ENCODE measurements at places on chromosomes 4 and X.

- no peak for DNase-seq
Observed at GRCh38 chr4:74613266-74613665, 168.3 kb downstream of the AREG start.

DNA sequence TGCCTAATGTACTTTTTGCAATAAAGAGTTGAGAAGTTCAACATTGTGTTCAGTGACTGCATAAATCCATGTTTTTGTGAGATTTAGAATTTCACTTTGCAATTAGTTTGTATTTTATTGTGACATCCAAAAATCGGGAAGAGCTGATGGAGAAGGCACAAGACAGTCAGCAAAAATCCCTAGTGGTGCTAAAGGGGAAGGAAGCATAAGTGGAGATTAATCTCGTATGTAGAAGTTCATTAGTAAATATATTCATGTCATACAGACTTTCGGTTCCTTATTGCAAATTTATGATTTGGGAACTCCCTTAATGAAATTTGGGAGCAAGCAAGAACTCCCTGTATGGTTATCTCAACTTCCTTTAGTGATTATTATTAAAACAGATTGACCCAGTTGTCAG, 57.8 kb upstream of the SLC39A8 start:
- no peak for DNase-seq

- no peak for DNase-seq
Observed at GRCh38 chr4:164606478-164606877, 147.5 kb upstream of the SMIM31 start.

DNA sequence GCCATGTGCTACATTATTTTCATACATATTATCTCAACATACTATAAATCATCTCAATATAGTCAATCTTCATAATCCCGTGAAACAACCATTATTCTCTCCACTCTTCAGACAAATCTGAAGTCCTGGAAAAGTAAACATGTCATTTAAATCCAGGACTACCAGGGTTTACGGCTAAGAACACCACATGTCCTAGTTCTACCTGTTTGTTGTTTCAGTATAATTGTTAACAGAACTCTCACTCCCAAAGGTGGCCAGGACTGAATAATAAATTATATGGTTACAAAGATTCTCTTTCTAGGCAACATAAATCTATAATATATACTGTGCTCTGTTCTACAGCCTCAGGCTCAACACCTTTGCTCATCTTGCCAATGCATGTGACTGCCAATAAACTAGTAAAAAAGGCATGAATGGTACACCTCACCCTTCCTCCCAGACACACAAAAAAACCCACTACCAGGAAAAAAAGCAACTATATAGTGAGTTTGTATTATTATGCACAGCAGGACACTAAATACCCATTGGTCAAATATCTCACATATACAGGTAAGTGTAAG, 20.1 kb downstream of the EIF4E start:
- DNase-seq: no peak

DNA sequence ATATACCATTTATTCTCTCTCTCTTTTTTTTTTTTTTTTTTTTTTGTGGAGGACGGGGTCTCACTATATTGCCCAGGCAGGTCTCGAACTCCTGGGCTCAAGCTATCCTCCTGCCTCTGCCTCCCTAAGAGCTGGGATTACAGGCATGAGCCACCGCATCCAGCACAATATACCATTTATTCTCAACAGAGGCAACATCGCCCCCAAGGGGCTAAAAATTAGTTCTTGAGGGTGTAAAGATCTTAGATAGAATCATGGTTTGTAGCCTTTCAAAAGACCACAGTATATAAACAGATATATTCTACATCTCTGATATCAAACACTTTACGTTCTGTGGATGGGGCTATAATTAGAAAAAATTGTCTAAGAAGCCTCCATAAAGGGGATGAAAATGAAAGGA, 39.8 kb upstream of the TCEAL2 start:
- DNase-seq: no peak

GRCh38 chr4:84751707-84752106, 168.8 kb downstream of the CDS1 start:
- no peak for DNase-seq

GRCh38 chrX:12953420-12953819, 21.5 kb upstream of the TMSB4X start:
- DNase-seq: no peak

DNA sequence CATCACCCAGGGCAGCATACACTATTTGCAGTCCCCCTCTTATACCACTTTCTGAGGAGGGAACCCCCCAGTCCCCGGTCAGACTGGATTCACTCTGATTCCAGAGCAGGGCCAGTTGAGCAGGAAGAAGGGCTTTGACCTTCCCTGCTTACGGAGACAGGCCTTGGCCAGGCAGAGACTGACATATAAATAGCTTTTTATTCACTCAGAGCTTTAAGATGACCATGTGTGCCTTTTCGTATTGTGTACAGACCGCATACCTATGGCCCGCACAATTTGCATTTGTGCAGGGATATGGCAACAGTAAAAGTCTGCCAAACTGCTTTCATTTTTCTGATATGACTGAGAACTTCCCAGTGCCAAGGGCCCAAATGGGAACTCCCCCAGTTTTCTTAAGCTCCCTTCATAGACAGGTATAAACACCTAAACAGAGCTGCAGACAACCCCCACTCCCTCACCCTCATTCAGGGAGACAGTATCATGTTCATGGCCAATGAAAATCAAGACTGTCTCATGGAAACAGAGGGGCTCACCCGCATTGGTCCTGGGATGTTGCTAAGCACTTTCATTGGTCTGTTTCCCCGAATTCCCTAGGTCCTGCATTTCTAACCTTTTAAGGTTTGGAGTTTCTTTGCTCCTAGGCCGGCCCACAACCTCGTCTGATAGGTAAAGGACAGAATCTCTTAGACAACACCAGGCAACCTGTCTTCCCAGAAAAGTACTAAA, 86.0 kb downstream of the RTL5 start:
- DNase-seq: no peak

DNA sequence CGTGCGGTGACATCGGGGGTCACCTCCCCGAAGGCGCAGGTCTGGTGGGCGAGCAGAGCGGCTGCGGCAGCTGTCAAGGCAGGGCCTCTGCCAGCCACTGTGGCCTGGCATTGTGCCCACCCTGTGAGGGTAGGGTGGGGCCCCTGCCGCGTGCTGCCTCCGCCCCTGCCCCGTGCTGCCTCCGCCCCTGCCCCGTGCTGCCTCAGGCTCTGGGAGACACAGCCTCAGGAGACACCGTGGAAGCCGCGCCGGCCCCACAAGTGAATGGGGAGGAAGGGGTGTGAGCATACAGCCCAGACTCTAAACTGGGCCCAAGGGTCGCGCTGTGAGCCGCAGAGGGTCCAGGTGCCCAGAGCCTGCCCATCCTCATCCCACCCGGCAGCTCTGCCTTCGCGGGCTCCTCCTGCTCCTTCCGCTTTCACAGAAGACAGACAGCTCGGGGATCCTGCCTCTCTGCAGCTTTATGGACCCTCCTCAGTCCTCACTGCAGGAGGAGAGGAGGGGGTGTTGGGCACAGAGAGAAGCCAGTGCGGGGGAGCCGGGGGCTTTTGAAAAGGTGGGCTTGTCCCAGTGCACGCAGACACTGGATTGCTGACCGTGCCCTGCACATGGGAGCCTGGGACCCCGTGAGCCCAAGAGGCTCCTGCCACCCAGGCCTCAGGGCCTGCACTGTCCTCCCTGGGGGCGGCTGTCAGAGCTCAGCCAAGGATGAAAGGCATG, 27.4 kb downstream of the PCGF3 start:
- no peak for DNase-seq

DNA sequence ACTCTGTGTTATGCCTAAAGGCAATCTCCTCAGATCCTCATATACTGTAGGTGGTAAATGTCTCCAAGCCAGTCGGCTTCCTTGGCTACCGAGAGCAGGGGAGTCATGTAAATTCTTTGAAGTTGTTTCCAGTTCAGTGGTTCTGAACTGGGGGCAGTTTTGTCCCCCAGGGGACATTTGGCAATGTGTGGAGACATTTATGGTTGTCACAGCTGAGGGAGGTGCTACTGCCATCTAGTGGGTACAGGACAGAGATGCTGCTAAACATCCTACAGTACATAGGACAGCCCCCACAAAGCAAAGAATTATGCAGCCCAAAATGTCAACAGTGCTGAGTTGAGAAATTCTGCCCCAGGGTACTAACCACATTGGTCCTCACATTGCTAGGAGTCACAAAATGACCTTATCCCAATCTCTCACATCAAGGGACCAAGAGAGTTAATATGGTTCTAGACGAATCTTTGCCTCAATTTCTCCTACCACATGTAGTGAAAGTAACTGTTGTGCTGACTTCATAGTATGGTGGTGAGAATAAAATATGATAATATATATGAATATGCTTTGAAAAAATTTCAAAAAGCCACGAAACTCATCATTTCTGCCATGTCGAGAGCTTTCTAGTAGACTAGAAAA, 104.4 kb upstream of the ARHGAP24 start:
- no peak for DNase-seq

DNA sequence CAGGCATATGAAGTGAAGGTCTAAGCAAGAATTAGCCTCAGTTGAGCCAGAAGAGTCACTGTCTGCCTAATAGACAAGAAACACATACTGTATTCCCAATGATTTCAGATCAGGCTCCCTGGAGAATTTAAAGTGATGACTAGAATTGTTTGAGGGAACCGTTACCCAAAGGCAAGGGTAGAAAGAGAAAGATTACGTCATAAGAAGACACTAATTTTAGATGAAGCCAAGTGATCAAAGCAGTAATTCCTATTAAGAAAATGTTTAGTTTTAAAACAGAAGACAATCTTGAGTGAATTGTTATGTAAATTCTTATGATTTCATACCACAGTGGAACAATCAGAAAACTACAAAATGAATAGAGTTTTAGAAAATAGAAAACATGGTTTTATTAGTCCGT, 194.5 kb upstream of the ARSJ start:
- DNase-seq: no peak

DNA sequence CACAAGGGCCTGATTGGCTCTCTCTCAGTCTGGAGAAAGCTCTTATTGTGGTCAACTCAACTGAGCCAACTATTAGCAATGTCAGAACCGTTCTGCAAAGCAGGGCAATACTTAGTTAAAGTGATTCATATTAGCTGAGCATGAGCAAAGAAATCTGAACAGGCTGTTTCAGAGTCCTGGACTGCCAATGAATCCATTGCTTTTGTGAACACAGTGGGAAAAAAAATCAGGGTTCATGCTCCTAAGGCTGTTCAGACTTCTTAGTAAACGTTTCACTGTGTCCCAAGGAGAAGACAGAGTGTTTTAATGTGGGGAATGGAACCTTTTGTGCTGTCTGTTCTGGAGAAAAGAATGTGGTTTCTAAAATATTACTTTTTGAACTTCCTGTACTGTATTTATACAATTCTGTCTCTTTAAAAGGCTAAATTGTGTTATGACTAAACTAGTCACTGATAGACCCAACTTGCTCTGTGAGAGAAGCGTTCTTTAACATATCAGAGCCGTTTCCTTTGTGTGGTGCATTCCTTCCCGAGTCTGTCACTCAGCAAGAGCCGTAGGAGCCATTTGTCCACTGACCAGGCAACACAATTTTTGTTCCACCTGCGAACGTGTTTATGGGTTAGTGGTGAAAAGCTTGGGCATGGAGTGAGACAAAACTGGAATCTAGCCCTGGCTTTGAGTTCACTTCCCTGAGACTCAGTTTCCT, 366.1 kb downstream of the FBXO8 start:
- no peak for DNase-seq

DNA sequence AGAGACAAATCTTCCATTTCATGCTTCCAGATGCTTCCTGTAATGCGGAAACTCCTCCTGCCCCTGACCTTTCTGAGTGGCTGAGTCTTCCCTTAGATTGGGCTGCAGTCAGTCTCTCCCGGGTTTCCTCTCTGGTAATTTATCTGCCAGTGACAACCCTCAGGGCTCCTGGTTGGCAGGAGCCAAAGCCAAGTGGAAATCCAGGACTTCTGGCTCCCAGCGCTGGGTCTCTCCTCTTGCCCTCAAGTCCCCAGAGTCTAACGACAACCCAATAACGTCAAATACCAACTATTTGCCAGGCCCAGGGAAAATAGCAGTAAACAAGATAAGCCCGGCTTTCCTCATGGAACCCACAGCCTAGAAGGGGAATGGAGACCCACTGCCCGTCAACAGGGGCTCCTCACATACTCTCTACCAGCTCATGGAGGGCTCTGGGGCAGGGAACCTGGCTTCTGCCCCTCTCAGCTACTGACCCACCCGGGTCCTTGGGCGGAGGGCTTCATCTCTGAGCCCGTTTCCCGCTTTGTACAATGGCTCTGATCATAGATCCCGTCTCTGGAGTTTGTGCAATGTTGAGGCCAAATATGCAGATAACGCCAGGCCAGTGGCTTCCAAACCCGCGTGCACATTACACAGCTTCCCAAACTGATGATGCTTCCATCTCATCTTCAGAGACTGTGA, 1.1 kb upstream of the TBC1D14 start:
- DNase-seq: no peak

- no peak for DNase-seq
Observed at GRCh38 chr4:18938343-18939099, 917.0 kb upstream of the LCORL start.

DNA sequence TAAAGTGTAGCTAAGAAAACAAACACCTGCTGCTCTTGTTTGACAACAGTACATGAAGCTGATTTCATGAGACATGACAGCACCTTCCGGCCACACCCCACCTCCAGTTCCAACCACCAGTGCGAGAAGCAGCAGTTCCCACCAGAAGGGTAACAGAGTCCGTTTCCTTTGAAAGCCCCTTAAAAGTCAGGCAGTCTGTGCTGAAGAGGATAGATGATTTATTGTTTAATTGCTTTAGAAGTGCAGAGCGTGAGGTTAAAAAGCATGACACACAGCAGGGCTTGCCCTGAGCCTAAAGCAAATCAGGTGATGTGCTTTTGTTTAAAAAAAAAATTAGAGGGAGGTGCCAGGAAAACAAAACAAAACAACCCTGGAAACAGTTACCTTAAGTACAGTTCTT, 82.6 kb downstream of the HADH start:
- peak; percentile 21 for DNase-seq

GRCh38 chr4:16897991-16898827, at the start of gene LDB2:
Gene LDB2 (minus strand): TSS chr4:16898645.
- DNase-seq: no peak

DNA sequence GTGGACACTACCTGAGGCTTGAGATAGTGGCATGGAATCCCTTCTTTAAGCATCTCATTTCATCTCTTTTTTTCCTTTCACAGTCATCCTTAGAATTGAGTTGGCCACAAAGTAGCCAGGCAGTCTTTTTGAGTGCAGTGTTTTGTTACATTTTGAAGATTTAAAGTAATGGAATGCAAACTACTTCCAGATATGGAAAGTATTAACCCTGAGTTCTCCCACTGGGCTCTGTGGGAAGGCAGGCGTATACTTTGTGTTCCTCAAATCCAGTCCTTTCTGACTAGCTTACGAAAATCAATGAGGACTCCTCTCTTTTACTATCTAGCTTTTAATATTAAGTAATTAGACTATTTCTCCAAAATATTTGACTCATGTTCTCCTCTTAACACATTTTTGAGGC, 29.9 kb downstream of the PCDH10 start:
- DNase-seq: no peak

DNA sequence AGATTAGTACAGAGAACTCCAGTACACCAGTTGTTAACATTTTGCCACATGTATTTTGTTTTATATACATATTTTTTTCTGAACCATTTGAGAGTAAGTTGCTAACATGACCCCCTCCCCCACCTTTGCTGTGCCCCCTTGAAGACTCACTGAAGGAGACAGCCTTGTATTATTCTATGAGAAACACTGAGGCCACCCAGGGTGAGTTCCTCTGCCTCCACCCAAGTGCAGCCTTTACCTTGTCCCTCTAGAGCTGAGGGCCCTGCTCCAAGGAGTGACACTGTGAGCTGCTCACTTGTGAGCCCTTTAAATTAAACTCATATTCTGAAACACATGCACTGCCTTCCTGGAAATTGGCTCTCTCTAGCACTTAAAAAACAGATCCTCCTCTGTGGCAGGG, 21.1 kb downstream of the KIT start:
- no peak for DNase-seq
